ENCODE measurements at places on chromosomes 5 and 9. TPM values are rescaled to one million over a fixed set of nuclear protein-coding genes. Genes with fewer than 3 reads are reported as not detected.

DNA sequence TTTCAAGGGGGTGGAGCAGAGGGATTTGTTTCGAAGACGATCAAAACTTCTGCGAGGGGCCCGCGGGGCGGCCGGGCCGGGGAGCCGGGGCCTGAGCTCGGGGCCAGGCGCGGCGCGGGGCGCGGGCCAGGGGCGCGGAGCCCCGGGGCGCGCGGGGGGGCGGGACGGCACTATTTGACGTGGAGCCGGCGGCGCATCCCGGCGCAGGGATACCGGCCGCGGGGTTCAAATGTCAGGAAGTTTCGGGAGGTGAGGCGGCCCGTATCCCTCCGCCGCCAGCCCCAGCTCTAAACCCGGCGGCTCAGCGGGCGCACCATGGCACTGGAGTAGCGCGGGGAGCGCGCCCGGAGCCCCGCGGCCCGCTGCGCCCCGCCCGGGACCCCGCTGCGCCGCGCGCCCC, at the start of gene LMX1B:
TSS of gene LMX1B (plus strand) at position 278 of the 400 bp plus-strand sequence. CDS start 522 bp downstream, outside the sequence.
- DNase-seq: no peak

GRCh38 chr5:138179277-138179857, 455 bp downstream of the KIF20A start:
- no peak for DNase-seq

GRCh38 chr5:114988096-114988495, 181.6 kb downstream of the TRIM36 start:
- DNase-seq: no peak

DNA sequence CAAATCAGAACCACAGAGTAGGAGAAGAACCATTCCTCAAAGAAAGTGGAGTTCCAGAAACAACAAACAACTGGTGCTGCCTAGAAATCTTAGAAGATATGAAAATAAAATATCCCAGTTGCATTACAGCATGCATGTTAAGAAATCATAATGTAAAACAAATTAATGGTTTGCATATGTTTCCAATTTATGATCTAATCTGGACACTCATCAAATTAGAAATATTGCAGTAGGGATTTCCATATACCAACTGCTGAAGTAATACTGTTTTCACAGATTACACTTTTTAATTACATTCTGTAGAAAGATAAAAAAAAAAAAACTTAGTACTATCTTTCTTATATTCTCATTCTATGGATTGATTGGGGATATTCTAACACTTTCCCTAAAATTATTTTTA, 1034.6 kb upstream of the C9orf72 start:
- no peak for DNase-seq

- no peak for DNase-seq
Measured at GRCh38 chr5:55681301-55681700, 30.8 kb downstream of the SLC38A9 start.

Gene NUTM2F
- total RNA-seq: not detected

Gene ARID3C
- total RNA-seq: 0.09 TPM

All from thymus (tissue), 14 donors.